Stimulated activated CD8-positive, alpha-beta memory T cell treated with anti-CD3 and anti-CD28 coated beads, Interleukin-4, amount 100 ng/mL, for 1 hour (primary cell): ENCODE measurements at places on chromosomes 12 and 14.

DNA sequence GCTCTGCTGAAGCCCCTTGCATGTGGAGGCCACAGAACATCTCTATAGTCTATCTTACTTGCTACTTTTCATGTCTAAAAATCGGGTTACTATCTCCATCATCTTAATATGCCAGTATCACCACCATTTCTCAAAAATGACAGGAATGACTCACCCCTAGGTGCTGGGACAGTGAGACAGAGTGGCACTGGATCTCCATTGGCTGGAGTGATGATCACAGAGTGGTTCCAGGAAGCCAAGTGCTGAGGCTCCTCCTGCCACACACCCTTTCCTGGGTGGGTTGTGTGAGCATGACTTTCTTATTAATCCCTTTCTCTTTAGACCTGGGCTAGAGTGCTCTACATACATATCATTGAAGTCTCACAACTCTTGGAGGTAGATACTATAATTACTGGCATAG is 3.3 kb upstream of the ASCL1 start:
- DNase-seq: no peak

GRCh38 chr14:64763801-64764621 is 59.8 kb downstream of the PLEKHG3 start:
- DNase-seq: no peak

GRCh38 chr12:109926016-109926415 is 25.9 kb downstream of the TCHP start:
- DNase-seq: no peak

DNA sequence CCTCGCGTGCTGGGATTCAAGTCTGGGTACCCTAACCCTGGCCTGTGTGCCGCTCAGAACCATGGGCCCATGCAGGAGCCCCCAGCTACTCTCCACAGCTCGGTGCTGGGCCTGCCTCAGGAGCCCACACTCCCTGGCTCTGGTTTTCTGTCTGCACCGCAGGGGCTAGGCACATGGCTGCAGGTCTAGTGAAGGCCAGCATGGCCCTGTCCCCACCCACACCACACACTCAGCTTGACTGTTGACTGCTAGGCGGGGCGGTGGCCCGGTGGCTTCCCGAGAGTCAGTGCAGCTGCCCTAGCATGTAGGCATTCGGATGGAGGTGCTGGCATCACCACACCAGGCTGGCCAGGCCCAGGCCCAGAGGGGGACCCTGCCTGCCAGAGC is 7.9 kb downstream of the INF2 start:
- no peak for DNase-seq

- no peak for DNase-seq
These were observed 20.9 kb upstream of the GPRC5A start for GRCh38 chr12:12870465-12870864.
